ENCODE measurements at places on chromosomes 16 and 17.

DNA sequence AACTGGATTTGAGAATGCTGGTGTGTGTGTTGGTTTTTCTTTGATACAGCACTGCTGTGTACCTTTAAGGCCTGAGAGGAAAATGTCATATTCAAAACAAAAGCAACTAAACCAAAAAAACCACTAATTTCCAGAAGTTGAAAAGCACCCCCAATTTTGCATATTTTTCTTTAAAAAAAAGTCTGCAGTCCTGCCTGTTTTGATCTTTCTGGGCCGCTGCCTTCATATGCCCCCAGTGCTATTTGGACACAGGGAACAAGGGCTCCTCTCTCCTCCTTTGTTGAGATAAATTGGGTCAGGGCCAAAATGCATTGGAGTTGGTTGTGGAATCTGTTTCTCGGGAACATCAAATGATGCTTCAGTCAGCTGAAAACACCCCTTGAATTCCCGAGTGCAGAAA, 26.9 kb downstream of the GPT2 start:
- H3K27me3 ChIP-seq, result no peaks in the 10 kb centered on the region
- H3K27ac ChIP-seq, result no peak overlapping the region
- H3K4me3 ChIP-seq, result no peak overlapping the region
- DNase-seq, result no peak
- no peaks in the 10 kb centered on the region for H3K36me3 ChIP-seq
- peaks cover 22% of the 10 kb centered on the region for H3K4me1 ChIP-seq

DNA sequence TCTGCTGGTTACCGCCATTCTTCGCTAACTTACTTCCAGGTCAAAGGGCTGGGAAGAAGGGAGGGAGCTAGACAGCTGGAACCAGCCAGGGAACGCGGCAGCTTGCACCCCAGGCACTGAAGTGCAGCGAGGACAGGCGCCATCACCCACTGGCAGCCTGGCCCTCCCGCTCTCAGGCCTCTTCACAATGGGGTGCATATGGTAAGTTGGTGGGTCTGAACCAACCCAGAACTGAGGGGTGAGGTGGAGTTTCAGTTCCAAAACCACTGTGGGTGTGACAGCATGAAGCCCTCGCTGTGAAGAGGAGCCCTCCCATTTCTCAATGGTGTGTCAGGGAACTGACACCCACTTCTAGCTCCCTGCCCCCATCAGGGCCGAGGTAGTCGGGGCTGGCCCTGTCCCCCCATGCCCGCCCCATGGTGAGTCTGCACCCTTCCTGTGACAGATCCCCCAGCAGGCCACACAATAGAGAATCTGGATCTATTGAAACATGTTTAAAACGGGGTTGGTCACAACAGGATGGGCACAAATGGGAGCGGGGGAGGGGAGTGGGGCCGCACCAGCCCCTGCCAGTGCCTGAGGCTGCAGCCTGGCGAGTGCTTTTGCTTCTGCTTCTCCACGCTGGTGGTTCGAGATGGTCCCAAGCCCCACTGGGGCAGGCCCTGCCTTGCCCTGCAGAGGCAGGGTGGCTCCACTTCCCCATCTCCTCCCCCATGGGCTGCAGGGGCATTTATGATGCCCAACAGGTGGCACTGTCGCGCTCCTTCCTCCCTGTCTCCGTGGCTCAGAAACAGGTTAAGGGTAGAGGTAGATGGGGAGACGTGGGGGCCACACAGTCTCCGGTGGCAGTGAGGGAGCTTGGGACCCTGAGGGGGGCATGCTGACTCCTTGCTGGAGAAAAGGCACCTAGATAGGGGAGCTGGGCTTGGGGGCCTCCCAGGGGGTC, 2.3 kb downstream of the LIMD2 start:
- H3K27me3 ChIP-seq, result no peaks in the 10 kb centered on the region
- H3K36me3 ChIP-seq, result no peaks in the 10 kb centered on the region
- no peak overlapping the region for H3K27ac ChIP-seq
- peaks cover 8% of the 10 kb centered on the region for H3K4me1 ChIP-seq
- no peak for DNase-seq

DNA sequence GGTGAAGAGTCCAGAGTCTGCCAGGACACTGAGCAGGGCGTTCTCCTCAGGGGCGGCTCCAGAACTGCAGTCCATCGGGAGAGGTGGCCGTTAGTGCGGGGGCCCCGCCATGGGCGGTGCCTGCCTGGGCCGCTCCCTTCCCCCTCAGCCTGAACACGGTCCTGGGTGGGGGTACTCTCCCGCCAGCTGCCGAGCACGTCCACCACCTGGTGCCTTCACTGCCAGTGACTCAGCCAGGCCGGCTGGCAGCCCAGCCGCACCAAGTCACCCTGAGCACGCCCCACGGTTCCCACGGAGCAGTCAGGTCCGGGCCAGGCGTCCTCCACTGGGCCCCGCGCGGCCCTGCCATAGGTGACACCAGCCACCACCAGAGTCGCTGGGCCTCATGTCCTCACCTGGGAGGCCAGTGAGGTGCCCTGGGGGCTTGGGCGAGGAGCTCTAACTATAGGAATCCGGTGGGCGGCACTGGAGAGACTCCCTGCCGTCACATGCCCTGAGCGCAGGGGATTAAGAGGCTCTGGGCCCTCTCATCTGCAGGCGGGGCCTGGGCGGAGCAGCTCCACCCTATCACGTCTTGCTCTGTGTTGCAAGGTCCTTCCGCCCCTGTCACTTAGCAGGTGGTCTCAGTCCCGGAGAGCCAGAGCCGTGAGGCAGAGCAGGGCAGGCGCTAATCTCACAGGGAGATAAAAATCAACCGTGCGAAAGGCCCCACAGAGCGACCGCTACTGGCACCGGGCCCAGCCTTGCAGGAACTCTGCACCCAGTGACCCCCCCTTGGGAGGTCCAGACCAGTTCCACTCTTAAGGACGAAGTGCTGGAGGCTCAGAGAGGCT, 14.3 kb downstream of the PIEZO1 start:
- H3K36me3 ChIP-seq, result no peaks in the 10 kb centered on the region
- no peak overlapping the region for H3K4me3 ChIP-seq
- H3K4me1 ChIP-seq, result peaks cover 40% of the 10 kb centered on the region
- DNase-seq, result no peak
- no peak overlapping the region for H3K27ac ChIP-seq

GRCh38 chr17:81337476-81337879, 42.4 kb upstream of the SLC38A10 start:
- no peak overlapping the region for H3K4me3 ChIP-seq
- H3K27ac ChIP-seq, result no peak overlapping the region
- no peaks in the 10 kb centered on the region for H3K27me3 ChIP-seq
- no peak for DNase-seq
- no peaks in the 10 kb centered on the region for H3K36me3 ChIP-seq

- DNase-seq, result no peak
- H3K27me3 ChIP-seq, result no peaks in the 10 kb centered on the region
- no peaks in the 10 kb centered on the region for H3K4me1 ChIP-seq
Measured at GRCh38 chr17:14323522-14323981, 22.7 kb downstream of the HS3ST3B1 start.

- H3K27me3 ChIP-seq, result no peaks in the 10 kb centered on the region
- H3K27ac ChIP-seq, result no peak overlapping the region
- H3K36me3 ChIP-seq, result no peaks in the 10 kb centered on the region
- H3K4me3 ChIP-seq, result no peak overlapping the region
- no peak for DNase-seq
Measured at GRCh38 chr17:27153005-27153404, 140.9 kb upstream of the WSB1 start.

DNA sequence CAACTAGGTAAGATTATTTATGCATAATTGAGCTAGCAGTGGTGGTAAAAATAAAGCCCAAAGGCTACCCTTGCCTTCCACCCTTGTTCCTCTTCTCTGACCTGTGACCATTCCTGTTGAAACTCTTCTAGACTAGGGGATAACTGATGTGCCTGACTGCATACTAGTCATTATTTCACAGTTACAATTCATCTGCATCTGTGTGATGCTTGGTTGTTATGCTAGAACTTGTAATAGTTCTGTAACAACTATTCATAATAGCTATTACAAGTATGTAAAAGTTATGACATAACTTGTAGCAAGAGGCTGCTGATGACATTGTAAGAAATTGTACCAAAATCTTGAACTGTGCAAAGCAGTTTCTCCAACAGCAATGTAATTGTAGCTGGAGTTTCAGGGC, 2.4 kb upstream of the VAC14 start:
- H3K36me3 ChIP-seq, result no peaks in the 10 kb centered on the region
- no peak overlapping the region for H3K4me3 ChIP-seq
- DNase-seq, result no peak
- peaks cover 14% of the 10 kb centered on the region for H3K4me1 ChIP-seq

GRCh38 chr17:76145231-76146052, 4.4 kb upstream of the FOXJ1 start:
- no peaks in the 10 kb centered on the region for H3K36me3 ChIP-seq
- no peaks in the 10 kb centered on the region for H3K27me3 ChIP-seq

All from testis (tissue), 5 donors.